EH (cell line): ENCODE measurements at places on chromosomes 1 and 21.
A peak's percentile ranks its signal among the peaks of the same experiment; 100 is the strongest.

GRCh38 chr1:101004670-101005069, 20.9 kb downstream of the DPH5 start:
- peak; percentile 36 for DNase-seq

DNA sequence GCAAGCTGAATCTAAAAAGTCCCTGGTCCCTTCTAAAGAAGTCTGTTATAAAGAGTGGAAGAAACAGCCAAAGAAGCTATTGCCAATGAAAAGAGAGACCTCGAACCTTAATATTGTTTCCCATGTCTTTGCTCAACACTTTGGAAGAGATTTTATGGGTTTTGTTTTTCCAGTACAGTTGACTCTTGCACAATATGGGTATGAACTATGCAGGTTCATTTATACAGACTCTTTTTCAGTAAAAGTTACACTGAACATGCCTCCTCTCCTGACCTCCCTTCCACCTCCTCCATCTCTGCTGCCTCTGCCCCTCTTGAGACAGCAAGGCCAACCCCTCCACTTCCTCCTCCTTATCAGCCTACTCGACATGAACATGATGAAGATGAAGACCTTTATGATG, 332.5 kb downstream of the SETD4 start:
- no peak for DNase-seq

DNA sequence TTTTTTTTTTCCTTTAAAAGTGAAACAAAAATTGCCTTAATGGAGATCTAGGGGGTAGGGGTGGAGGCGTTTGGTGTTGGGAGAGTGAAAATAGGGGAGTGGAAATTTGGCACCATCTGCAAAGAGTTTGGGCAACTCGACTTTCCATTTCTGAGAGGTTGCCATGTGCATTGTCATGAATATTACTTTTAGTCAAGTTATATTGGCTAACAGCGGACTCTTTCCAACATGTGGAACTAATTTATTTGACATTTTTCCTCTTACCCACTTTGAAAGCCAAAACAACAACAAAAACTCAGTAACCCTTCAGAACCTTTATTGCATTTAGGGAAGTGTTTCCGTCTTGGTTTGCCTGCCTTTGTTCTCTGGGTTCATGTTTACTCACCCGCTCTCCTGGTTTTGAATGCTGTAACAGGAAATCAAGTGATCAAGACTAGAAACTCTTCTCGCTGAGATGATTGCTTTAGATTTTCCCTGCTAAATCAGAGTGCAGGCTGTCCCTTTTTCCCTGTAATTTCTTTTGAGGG, 70.4 kb downstream of the CACHD1 start:
- DNase-seq = peak; percentile 44

DNA sequence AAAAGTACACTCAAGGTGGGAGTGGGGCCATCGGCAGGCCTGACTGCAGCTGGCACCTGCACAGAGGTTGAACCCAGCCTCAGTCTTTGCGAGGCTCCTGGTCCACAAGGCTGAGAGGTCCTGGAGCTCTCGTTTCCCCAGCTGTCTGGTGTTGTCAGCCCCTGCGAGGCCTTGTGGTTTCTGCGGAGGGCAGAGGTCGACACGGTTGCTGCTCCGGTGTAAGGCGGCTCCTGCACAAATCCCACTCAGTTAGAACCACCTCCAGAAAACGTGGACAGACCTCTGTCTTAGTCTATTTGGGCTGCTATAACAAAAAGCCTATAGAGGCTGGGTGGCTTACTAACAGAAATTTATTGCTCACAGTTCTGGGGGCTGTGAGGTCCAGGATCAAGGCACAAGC, 5.8 kb downstream of the KIAA1614 start:
- no peak for DNase-seq

DNA sequence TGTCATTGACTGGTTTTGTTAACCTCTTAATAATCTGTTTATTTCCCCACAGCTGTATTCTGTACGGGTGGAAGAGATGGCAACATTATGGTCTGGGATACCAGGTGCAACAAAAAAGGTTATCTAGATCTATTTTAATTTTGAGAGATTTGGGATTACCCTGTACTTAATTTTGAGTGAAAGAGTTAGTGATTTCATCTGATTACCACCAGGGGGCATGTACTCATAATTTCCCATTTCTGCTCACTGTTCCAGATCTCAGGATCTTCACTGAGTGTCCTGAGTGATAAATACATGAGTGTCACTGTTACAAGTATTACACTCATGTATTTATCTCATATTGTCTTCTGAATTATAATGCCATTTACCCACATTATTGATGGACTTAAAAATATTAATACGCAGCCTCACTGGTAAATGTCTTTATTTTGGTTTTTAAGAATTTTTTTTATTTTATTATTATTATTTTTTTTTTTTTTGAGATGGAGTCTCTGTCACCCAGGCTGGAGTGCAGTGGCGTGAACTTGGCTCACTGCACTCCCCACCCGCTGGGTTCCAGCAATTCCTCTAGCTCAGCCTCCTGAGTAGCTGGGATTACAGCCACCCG, 27.4 kb downstream of the DTL start:
- DNase-seq = peak; percentile 62

- no peak for DNase-seq
Measured at GRCh38 chr21:38987633-38988508, 182.1 kb downstream of the ETS2 start.

DNA sequence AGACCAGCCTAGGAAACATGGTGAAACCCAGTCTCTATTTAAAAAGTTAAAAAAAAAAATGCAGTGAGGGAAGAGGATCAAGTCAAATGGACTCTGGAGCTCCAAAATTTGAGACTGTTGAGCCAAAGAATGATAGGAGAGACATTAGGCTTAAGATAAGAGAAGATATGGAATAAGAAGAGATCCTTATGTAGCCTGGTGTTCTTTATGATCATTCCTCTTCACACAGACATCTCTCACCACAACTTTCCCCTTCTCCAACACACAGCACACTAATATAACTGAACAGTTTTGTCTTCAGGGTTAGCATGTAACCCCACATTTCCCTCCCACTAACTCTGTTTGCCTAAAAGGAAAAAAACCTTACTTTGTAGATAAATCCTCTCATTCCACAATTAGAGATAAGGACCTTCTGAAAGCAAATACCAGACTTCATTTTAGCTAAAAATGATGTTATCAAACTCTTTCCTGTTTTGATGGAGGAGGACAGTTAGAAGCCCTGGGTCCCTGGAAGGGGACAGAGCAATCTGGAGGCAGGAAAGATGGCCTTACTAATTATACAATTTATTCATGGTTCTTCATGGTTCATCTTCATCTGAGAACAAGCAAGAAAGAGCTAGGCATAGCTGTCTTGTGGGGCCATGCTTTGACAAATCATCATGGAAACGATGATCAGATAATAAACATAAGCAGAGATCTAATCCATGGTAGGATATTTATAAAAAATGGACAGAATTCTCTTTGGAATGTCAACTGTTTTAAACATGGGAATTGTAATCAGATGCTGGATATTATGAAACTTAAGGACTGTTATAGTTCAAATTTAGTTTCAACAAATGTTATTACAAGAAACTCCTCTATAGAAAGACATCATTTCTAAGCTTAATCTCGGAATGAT, 96.7 kb upstream of the S1PR1 start:
- DNase-seq = peak; percentile 17

DNA sequence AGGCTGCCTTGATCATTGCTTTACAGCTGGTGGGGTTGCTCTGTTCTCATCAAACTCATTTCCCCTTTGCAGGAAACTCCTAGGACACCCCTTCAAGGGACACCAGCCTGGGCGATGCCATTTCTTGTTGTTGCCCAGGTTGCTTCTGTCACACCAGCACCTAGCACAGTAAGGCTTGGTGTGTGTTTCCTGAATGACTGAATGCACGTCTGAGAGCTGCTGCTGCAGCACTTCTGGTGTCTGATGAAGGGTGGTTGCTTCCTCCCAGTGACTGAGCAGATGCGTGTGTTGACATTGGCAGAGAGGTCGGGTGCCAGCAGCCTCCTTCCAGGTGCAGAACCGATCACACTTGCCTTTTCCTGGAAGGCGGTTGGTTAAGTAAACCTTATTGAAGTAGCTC, 477.4 kb downstream of the CAMTA1 start:
- DNase-seq = no peak

GRCh38 chr1:220462752-220463151, 65.2 kb upstream of the MARK1 start:
- no peak for DNase-seq

DNA sequence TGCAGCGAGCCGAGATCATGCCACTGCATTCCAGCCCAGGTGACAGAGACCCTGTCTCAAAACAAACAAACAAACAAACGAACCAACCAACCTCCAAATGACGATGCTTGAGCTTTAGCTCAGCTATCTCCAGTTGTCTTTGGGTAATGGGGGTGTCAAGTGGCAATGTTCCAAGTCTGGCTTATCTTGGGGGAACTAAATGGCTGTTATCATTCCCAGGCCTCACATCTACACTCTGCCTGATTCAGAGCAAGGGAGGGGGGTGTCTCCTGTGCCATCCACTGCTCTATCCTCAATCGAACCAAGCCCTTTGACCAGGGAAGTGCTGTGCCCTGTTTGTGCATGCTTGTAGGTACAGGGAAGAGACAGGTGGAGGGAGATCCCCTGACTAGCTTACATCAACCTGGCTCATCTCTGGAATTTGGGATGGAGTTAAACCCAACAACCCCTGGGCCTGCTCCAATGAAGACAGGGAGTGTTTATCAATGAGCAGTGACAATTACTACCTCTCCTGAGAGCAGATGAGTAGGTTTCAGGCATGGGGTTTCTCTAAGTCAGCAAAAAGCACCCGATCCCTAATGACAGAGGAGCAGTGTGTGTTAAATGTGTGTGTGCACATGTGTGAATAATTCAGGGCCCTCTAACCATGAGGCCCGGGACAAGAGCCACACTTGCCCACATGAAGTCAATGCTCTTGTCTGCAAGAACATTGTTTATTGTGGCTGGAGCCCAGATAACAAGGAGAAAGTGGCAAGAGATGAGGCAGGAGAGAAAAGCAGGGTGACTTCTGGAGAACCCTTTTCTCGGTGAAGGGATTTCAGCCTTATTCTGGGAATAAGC, 20.3 kb upstream of the IL6R start:
- no peak for DNase-seq

DNA sequence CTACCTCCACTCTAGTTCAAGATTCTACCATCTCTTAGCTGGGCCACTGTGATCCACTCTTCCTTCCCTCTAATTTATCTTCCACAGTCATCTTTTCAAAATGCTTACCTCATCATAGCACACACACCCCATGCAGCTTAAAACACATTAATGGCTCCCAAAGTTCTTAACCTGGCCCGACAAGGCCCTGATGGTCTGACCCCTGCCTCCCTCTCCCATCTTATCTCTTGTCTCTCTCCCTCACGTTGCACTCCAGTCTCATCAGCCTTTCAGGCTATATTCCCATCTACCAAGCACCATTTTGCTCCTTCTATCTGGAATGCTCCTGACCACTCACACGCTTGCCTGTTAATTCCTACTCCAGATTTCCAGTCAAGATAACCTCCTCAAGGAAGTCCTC, 2.5 kb upstream of the ZBTB8A start:
- no peak for DNase-seq

- DNase-seq = peak; percentile 4
Measured at GRCh38 chr1:91876781-91877573, 9.0 kb downstream of the TGFBR3 start.

DNA sequence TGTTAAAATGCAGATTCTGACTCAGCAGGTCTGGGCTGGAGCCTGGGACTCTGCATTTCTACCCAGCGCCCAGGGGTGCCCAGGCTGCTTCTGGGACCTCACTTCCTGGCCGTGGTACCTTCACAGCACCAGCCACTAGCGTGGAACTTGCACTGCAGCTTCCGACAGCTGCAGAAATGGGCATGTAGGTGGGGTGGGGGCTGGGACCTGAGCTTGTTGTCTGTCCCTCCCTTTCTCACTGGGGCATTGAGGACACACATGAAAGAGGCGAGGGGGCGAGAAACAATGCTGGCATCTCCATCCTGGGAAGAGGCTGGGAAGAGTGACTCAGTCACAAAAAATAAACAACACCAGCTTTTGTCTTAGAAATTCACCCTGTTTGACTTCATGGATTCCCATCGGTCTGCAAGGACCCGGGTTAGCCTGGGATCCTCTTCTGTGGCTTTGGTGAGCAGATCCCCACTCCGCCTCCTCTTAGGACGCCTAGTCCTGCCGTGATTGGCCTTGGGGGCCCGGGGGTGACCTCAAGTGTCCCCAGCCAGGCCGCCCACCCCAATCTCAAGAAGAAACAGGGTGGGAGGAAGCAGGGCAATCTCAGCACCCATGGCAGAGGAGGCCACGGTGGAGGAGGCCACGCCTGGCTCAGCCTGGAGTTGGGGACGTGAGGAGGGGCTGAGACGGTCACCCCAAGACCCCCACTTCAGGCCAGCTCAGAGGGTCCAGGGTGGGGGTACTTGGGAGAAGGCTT, 29.9 kb upstream of the POFUT2 start:
- DNase-seq = peak; percentile 96

DNA sequence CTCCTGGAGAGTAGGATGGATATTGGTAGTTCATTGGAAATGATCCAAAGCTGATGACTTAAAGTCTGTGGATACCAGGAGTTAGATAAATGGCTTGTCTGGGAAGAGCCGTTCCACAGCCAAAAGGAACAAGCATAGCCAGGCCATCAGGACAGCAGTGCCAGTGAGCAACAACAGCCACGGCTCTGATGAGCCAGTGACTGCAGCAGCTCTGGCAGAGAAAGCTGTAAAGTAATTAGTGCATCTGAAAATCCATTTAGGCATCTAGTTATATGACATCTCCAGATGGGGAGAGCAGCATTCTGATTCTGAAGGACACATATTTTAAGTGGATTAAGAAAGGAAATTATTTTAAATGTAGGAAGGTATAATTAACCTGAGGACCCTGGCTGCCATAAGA, 256.2 kb upstream of the PLXNA2 start:
- no peak for DNase-seq

GRCh38 chr1:41315146-41315822, 46.0 kb upstream of the FOXO6 start:
- peak; percentile 49 for DNase-seq

- DNase-seq = peak; percentile 98
Measured at GRCh38 chr1:21334214-21335087, 44.2 kb upstream of the ECE1 start.

- no peak for DNase-seq
Measured at GRCh38 chr1:228274452-228275178, 66.8 kb downstream of the OBSCN start.

GRCh38 chr1:229984310-229984991, 82.6 kb upstream of the GALNT2 start:
- DNase-seq = no peak

DNA sequence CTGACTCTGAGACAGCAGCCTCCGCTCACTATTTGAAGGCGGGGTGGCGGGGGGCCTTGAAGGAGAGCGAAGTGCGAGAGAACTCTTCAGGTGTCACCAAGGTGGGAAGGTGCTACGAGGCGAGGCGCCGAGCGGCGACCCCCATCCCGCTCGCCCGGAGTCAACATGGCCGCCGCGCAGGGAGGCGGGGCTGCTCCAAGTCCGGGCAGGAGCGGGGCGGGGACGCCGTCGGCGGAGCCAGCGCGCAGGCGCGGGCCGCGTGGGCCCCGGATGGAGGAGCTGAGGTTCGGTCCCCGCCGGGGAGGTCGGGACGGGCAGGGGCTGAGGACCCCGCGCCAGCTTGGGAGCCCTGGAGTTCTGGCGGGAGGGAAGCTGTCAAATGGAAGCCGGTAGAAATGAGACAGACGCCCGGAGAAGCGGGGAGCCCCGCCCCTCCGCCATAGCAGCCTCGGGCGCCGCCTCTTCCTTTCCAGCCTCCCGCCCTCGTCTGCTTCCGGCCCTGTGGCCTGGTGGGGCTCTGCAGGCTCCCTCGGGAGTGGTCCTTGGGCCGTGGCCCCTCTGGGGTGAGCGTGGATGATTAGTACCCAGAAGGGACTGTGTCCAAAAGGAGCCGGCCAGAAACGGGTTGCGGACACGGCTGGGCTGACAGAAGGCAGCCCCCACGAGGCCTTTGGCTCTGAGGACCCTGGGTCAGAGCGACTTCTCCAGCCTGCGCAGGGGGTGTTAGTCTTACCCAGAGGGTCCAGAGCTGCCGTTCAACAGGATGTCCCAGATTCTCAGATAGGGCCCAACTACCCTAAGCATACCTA, at the start of gene PIGV:
Gene PIGV, plus strand, starts transcription at position 245 of the 809 bp plus-strand sequence. CDS start 2,866 bp downstream, outside the sequence.
- peak; percentile 86 for DNase-seq
